ENCODE measurements at places on chromosomes 11 and 22. TPM values are rescaled to one million over a fixed set of nuclear protein-coding genes. Genes with fewer than 3 reads are reported as not detected.
A peak's percentile ranks its signal among the peaks of the same experiment; 100 is the strongest.

GRCh38 chr11:60994541-60995080 lies 23.1 kb downstream of the CD6 start:
- DNase-seq: no peak

DNA sequence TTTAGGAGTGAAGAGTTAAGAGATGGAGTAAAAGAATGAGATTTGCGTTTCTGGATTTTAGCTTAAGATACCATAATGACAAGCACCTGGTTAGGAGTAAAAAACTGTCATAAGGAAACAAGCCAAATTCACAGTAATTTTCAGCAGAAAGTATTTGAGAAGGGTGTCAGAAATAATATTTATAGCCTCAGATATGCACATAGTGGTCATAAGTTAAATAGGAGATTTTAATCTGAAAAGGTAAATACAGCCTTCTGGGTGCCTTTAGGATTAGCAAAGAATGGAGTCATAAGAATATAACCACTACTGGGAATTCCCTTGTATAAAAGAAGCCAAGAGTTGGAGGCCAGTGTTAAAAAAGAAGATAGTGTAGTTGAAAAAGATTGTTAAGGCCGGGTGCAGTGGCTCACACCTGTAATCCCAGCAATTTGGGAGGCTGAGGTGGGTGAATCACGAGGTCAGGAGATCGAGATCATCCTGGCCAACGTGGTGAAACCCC lies 160.1 kb downstream of the SWAP70 start:
- no peak for DNase-seq

Gene OR9I1
- total RNA-seq: 0.41 TPM

DNA sequence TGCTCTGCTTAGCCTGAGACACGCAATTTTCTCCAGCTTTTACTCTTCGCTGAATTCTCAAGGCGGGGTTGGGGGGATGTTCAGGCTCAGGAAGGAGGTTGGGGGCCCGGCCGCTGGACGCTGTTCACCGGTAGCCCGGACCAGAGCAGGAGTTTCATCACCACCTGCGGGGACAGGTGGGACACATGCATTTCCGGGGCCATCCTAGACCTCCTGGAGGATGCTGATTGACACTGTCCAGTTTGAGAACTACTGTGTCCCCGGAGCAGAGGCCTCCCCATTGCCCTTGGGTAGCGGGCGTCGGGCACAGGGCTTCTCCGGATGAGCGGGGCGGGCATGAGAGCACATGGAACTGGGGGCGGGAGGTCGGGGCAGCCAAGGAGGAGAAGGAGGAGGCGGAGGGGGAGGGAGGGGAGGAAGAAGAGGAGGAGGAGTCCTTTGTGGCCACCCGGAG lies 144.0 kb upstream of the GRK3 start:
- no peak for DNase-seq

DNA sequence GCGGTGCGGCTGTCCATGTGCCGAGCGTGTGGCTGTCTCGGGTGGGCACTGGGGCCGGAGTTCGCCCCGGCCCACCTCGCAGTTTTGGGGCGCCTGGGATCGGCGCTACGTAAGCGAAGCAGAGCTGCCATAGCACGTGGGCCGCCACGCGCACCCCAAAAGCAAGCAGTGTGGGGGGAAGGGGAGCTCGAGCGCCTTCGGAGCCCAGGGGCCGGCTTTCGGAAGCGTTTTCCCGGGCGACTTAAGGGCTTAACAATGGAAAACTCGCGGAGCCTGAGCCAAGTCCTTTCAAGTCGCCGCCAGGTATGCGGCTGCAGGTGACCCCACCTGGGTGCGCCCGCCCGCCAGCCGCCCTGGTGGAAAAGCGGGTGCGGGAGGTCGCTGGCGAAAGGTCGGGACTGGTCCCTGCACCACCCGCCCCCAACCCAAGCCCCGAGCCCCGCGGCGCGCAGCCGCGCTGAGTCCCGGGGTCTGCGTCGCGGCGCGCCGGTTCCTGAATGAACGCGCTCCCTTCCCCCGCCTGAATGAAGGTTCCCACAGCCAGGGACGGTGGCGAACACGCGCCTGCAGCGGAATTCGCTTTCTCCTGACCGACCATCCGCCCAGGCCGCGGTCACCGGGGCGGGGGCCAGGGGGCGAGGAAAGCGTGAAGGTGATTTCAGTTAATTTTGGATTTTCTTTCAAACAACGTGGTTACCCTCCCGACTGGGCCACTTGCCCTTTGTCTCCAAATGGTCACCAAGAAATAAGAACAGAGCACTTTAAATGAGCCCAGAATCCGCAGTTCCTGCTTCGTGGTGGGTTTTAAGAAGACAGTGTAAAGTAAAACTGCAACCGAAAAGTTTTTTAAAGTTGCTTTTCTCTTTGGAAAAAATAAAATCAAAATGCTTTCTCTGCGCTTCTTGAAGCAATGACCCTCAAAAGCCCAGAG lies 2.8 kb upstream of the CCND1 start:
- peak; percentile 70 for DNase-seq

DNA sequence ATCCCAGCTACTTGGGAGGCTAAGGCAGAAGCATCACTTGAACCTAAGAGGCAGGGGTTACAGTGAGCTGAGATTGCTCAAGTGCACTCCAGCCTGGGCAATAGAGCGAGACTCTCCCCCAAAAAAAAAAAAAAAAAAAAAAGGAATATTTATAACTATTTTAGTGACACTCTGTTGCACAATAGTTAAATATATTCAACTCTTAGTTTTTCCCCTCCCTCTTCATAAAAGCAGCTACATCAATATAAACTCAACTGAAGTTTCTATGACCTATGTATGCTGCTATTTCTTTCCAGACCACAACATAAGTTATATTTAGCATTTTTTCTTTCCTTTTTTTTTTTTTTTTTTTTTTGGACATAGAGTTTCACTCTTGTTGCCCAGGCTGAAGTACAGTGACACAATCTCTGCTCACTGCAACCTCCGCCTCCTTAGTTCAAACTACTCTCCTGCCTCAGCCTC lies 19.2 kb downstream of the CELF1 start:
- peak; percentile 79 for DNase-seq

DNA sequence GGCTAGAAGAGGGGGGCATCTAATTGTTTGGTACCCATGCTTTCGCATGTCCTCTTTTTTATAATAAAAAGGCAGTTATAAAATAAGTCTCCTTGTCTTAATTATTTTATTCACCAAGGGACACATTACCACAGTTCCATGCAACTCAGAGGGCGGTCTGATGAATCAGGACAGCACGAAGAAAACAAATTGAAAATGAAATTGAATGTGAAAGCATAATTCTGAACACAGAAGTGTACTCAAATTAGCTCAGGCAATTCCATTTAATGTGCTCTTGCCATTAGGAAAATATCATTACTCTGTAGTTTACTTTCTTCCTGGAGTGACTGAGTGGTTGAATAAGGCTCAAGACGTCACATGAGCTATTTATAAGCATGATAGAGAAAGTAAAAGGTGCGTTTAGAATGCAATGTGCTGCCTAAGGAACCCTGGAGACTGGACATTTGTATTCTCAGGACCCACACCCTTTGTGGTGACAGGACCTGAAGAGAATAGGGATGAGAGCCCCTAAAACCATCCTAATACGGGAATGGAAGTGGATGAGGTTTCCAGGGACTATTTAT lies 59.6 kb downstream of the MTNR1B start:
- DNase-seq: no peak

Gene MS4A2
- 0.16 TPM for total RNA-seq

GRCh38 chr11:2204361-2205213 lies 33.0 kb upstream of the TH start:
- DNase-seq: no peak

GRCh38 chr22:38796262-38796957 lies 2.5 kb upstream of the DNAL4 start:
- peak; percentile 20 for DNase-seq

GRCh38 chr22:21712751-21713427 lies 22.7 kb downstream of the YPEL1 start:
- DNase-seq: peak; percentile 84

DNA sequence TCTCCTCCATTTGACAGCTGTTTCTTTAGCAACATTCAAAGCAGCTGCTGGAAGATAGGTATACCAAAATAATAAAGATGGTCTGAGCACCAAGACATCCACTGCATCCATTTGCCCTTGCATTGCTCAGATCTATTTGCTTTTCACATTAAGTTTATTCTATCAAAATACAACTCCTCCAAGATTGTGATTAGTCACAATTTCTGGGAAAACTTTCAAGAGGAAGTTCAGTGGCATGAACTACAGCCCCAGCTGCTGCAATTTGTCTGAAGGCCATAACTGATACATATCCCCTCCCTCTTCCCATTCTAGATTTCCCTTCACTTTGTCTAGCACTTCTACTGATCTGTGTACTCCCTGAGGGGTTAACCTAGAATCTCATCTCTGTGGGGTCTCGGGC lies 117.5 kb upstream of the CEP126 start:
- peak; percentile 1 for DNase-seq

DNA sequence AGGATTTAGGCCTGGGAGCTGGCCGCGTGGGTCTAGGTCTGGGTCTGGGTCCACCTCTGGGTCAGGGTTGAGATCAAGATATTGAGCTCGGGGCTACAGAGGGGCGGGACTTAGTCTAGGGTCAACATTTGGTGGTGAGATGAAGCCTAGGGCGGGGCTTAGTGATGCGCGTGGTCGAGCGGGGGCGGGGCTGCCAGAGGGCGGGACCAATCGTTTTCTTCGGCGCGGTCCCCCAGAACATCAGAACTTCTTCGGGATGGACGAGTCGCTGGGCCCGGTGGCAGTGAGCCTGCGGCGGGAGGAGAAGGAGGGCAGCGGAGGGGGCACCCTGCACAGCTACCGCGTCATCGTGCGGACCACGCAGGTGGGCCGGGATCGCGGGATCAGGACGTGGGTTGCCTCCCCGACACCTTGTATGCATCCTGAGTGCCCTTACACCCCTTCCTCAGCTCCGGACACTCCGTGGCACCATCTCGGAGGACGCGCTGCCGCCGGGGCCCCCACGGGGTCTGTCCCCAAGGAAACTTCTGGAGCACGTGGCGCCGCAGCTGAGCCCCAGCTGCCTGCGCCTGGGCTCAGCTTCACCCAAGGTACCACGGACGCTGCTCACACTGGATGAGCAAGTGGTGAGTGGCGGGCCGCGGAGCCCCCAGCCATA lies 4.2 kb downstream of the SIPA1 start:
- no peak for DNase-seq

DNA sequence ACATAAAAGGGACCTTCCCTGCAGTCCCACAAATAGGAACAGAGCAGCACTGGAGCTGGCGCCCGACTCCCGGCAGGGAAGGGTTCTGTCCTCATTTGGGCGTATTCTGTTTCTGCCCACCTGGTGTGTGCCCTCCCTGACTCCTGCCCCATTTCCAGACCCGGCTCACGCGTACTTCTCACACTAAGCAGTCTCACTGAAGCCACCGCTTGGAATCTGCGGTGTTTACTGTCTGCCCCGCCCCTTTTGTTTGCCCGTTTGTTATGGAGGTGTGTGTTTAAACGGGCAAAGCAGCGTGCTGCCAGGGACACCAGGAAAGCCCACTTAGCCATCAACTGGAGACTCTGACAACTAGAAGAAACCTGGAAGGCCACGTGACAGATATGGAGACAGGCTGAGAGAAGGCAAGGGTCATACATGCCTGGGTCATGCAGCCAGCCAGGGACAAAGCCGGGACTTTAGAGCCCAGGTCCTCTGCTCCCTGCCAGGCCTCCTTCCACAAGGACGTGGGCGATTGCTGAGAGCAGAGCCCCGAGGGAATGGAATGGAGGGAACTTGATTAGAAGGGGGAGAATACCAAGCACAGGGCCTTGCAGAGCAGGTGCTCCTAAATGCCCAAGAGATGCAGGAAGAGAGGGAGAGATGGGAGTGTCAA lies 8.7 kb upstream of the EFCAB6 start:
- no peak for DNase-seq
